ENCODE measurements at places on chromosomes 13 and 19. TPM values are rescaled to one million over a fixed set of nuclear protein-coding genes. Genes with fewer than 3 reads are reported as not detected.

The CBY2 gene
- not detected for total RNA-seq

- DNase-seq = no peak
Observed at GRCh38 chr13:73894995-73895571, 239.1 kb downstream of the KLF12 start.

DNA sequence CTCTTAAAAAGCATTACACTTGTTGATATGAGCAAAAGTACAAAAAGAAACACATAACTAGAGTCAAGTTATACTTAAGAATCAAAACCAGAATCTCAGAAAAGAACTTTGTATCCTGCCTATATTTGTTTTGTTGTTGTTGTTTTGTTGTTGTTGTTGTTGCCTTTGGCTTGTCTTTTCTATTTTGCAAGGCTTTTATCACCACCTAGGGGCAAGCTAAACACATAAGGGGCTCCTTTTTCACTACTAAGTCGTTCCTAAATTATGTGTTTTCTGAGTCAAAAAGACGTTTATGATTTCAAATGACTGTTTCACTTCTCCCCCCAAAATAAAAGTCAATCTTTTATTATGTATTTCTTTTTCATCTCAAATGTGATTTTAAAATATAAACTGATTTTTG is 250.2 kb downstream of the RBM26 start:
- DNase-seq = no peak

The REXO1 gene
- total RNA-seq = 13.2 TPM

The GARIN5A gene
- 2.7 TPM for total RNA-seq

- DNase-seq = peak; percentile 95
Observed at GRCh38 chr19:18683109-18683957, at the start of gene CRTC1. Gene CRTC1, plus strand, starts transcription at chr19:18683680. Its CDS starts 23 bp downstream, at chr19:18683703.

- DNase-seq = no peak
Observed at GRCh38 chr19:55189403-55189835, 9.3 kb upstream of the SYT5 start.

DNA sequence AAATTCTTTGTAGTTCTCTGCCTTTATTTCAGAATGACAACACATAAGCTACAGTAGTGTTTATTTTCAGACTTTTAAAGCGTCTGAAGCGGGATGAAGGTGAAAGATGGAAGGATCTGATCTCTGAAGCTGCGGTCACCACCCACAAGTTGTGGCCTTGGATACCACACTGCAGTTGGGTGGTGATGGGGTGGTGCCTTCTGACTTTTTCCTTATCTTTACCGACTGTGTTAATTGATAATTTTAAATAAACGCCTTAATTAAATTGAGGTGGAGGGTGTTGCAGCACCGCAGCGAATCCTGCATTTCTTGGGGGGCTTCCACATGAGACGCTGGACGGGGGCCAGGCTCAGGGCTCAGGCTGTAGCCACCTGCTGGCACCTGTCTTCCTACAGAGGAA is 1.3 kb downstream of the TFDP1 start:
- DNase-seq = no peak
